ENCODE measurements at places on chromosomes 2 and 18.

GRCh38 chr2:126799301-126799700 lies 99.4 kb upstream of the TEX51 start:
- no peak for DNase-seq

DNA sequence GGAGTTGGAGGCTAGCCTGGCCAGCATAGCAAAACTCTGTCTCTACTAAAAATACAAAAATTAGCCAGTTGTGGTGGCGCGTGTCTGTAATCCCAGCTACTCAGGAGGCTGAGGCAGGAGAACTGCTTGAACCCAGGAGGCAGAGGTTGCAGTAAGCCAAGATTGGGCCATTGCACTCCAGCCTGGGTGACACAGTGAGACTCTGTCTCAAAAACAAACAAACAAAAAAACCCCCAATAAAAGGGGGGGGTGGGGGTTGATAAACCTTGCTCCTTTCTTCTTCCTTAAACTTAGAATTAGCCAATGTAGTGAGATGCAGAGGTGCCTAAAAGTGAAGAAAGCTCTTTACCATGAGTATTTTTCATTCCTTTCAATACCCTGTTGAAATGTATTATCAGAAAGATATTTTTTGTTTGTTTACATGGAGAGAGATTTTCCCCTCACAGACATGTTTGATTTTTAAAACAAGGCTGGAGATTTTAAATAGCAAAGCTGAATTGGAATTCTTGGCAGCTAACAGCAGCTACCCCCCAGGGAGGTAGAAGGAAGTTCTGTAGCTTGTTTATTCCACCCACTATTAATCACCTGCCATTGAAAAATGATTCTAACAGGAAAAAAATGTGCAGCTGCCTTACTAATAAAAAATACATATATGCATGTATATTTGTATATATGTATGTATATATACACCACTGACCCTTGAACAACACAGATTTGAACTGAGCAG lies 48.6 kb downstream of the GYPC start:
- no peak for DNase-seq

DNA sequence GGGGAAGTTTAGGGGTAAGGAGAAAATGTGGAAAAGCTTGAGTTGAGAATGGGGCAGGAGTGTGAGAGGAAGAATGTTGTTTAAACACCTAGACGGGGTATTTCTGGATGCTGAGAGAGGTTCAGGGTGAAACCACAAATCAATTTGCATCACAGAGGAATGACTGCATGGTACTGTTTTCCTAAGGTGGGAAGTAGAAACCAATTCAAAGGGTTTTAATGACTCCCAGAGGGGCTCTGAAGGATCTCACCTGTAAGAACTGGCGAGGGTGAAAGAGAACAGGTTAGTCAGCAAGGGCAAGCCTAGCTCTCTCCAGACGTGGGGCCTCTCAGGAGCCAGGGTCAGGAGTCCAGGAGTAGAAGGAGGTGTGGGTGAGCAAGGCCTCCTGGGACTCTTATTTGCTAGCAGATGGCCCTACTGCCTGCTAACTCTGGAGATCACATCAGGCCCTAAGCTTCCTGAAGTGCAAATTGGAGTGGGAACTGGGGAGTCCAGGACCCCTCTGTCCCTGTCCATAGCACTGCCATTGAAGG lies 133.0 kb upstream of the CELF4 start:
- no peak for DNase-seq

DNA sequence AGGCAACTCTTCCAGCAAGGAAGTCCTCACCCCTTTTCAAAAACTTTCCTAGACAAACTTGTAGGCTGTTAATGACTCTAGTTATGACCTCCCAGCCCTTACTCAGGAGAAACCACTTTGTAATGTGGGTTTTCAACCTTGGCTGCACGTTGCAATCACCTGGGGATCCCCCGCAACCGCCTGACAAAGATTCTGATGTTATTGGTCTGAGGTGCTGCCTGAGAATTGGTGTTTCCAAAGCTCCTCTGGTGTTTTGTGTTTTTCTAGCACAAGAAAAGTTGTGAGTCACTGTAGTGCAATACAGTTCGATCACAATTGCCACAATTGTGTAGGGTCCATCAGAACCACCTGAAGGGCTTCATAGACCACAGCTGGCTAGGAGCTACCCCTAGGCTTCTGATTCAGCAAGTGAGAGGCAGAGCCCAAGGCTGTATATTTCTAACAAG lies 121.6 kb downstream of the SP100 start:
- DNase-seq = no peak

GRCh38 chr2:168490946-168491605 lies 35.0 kb downstream of the CERS6 start:
- no peak for DNase-seq

DNA sequence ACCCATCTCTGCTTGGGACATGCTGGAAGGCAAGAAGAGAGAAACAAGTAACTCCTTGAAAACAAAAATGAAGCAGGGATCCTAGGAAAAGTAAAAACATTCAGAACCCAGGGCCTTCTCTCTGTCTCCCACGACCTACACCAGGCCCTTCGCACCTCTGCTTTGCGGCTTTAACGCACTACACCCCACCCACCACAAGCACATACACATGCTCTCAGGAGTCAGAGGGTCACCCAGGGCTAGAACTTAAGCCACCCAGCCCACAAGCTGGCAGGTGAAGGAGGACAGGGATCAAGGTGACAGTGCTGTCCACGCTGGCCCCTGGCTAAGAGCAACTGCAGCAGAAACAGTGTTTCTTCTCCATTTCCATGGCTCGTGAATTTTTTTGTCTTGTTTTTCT lies 72.2 kb downstream of the BCL11A start:
- DNase-seq = no peak

- no peak for DNase-seq
Observed at GRCh38 chr18:11268741-11269233, 119.4 kb upstream of the PIEZO2 start.

DNA sequence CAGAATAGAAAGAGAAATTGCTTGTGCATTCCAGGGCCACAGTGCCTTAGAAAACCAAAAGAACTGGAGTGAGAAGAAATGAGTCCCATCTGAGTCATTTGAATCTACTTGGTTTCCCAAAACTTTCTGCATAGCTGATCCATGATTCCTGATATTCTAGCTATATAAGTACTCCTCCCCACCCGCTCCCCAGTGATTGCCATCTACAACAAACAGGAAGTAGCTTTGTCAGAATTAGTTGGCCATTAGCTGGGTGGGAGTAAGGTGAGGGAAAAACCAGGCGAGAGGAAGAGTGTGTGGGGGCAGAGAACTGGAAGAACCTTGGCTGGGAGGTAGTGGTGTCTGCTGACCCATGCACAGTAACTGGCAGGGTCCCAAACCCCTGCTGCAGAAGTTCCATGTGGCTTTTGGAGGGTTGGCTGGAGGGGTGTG lies 122.1 kb downstream of the ACAA2 start:
- no peak for DNase-seq

GRCh38 chr2:144890828-144891227 lies 370.9 kb upstream of the ZEB2 start:
- no peak for DNase-seq

GRCh38 chr2:32436150-32436549 lies 79.3 kb downstream of the BIRC6 start:
- no peak for DNase-seq

GRCh38 chr2:119311371-119311770 lies 55.3 kb downstream of the C2orf76 start:
- DNase-seq = no peak
